ENCODE measurements at places on chromosomes 2 and 18. TPM values are rescaled to one million over a fixed set of nuclear protein-coding genes. Genes with fewer than 3 reads are reported as not detected.

- no peak for DNase-seq
- no peaks in the 10 kb centered on the region for H3K36me3 ChIP-seq
- H3K27me3 ChIP-seq = no peaks in the 10 kb centered on the region
- H3K27ac ChIP-seq = no peak overlapping the region
- no peak overlapping the region for H3K4me3 ChIP-seq
Observed at GRCh38 chr2:38863061-38863695, 12.6 kb downstream of the DHX57 start.

ARHGAP28 gene
- 71.3 TPM for total RNA-seq

ASIC4 gene
- not detected for total RNA-seq

DNA sequence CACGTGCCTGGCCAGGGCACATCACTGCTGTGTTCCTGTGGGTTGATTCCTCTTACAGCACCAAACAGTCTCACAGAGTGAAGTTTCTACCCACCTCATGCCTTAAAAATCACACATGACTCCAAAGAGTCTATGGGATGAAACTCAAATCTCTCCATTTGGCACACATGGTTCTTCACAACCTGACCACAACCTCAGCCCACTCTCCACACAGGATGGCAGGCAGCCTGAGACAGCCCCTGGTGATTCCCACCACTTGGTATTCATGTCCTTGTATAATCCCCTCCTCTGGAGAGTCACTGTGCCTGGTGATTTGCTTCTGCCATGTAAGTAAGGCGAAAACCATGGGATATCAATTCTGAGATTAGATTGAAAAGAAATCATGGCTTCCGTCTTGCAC is 46.2 kb downstream of the LBH start:
- H3K36me3 ChIP-seq = no peaks in the 10 kb centered on the region
- H3K4me3 ChIP-seq = no peak overlapping the region
- no peak for DNase-seq
- H3K4me1 ChIP-seq = peaks cover 25% of the 10 kb centered on the region
- no peak overlapping the region for H3K27ac ChIP-seq
- H3K27me3 ChIP-seq = no peaks in the 10 kb centered on the region

- no peak overlapping the region for H3K27ac ChIP-seq
- no peaks in the 10 kb centered on the region for H3K36me3 ChIP-seq
- peak; percentile 5 for DNase-seq
- no peak overlapping the region for H3K4me3 ChIP-seq
Observed at GRCh38 chr2:35035883-35036282, 1319.7 kb upstream of the CRIM1 start.

DNA sequence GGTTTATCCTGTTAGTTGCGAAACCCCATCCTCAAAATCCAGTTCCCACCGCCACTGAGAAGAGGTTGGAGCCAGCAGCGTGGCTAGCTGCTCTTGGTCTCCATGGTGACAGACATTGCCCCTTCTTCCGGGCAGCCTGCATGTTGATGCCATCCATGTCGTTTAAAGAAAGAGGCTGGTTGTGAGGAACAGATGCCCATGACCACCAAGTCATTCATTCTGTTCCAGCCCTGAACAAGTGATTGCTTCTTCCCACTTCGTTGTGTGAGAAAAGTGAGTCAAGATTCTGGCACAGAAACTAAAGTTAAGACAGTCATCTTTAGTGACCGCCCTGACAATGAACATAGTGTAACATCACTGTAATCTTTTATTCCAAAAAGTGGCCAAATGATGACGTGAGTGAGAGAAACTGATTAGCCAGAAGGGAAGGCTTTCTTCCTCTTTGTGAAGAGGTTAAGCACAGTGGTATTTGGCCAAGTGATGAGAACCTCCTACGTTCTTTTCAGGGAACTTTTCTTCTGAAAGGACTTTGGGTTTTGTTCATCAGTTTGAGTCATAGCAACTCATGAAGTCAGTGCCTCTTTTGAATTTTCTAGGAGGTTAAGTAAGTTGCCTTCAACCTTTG is 272.5 kb downstream of the GALR1 start:
- no peak overlapping the region for H3K4me3 ChIP-seq
- no peaks in the 10 kb centered on the region for H3K4me1 ChIP-seq
- no peak for DNase-seq
- no peaks in the 10 kb centered on the region for H3K27me3 ChIP-seq
- no peak overlapping the region for H3K27ac ChIP-seq
- H3K36me3 ChIP-seq = no peaks in the 10 kb centered on the region

Data from hepatocyte (in vitro differentiated cells).